Cortex of kidney (tissue), 1 donor: ENCODE measurements at places on chromosomes 3 and 15.

DNA sequence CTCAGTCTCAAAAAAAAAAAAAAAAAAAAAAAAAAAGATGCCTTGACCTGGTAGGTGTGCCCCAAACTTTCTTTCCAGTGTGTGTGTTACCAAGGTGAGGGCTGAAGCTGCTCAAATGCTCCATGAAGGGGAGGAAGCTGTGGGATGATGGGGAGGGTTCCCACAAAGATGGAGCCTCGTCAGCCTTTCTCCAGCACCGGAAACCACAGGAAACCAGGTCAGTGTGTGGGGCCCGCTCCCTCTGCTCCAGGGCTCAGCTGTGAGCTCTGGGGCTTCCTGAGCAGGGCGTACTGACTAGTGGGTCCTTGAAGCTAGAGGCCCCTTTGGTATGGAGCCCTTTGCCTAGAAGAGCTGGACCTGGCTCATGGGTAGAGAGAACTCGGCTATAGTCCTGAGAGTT, 681 bp upstream of the IL17RE start:
- no peak for DNase-seq

GRCh38 chr3:128063865-128064264, 11.6 kb downstream of the SEC61A1 start:
- no peak for DNase-seq

DNA sequence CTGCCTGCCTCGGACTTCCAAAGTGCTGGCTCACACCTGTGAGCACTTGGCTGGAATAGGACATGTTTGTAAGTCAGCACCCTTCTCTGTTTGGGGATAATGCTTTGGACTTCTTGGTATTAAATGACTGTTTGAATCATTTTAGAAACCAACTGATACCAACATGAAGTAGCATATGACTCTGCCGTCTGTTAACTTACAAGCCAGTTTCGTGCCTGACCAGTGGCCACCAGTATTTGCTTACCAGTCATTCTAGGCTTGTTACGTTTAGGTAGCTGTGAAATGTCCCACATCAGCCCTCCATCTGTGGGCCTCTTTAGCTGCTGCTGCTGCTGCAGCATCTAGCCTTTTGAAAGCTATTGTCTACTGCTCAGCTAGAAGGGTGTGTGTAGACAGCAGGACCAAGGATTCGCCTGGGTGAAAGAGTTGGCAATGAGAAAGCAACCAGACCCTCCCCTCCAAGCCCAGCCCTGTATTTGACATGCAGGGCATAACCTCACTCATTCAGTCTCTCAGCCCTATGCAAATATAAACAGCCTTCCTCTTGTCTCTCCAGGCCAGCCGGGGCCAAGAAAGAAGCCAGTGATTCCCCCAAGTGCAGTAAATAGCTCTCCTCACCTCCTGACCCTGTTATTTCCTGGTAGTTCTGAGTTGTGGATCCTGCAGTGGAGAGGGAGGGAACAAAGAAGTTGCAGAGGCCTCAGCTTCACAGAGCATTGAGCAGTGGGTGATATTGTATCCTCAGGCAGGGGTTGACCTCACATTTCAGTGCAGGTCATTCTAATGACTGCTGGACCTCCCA, 51.0 kb downstream of the NKIRAS1 start:
- DNase-seq, result no peak

- no peak for DNase-seq
Measured at GRCh38 chr3:131314318-131314717, 67.3 kb upstream of the NUDT16 start.

GRCh38 chr15:94312946-94313345, 81.6 kb downstream of the MCTP2 start:
- no peak for DNase-seq

DNA sequence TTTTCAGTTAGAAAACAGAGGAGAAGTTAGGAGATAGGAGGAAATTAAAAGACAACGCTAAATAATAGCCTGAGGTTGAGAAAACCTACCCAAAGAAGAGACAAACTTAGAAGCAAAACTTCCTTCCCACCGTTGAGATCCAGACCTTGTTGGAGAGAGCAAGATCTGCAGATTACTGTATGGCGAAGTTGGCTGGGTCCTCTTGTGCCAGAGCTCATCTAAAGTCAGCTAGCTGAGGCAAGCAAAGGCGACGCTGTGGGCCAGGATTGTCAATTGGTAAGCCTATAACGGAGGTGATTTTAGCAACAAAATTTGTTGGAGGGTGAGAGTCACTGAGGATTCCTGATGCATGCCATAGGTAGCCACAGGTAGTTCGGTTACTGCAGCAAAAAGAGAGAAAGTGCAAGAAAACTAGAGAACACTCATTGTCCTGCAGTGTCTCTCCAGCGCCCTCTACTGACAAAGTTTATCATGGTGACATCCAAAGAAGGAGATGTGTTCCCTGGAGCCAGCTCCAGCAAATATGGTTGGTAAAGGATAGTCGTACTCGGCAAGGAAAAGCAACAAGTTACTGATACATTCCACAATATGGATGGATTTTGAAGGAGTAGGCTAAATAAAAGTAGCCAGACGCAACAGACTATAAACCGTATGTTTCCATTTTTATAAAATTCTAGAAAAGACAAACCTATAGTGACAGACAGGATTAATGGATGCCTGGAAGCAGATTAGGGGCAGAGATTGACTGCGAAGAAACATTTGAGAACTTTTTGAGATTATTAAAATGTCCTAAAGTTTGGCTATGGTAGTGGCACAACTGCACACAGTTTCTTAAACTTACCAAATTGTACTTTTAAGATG, 9.8 kb upstream of the OR5K4 start:
- no peak for DNase-seq

- no peak for DNase-seq
Measured at GRCh38 chr3:55888282-55888885, 401.3 kb upstream of the WNT5A start.

- no peak for DNase-seq
Measured at GRCh38 chr3:53044711-53045517, 959 bp downstream of the SFMBT1 start.

DNA sequence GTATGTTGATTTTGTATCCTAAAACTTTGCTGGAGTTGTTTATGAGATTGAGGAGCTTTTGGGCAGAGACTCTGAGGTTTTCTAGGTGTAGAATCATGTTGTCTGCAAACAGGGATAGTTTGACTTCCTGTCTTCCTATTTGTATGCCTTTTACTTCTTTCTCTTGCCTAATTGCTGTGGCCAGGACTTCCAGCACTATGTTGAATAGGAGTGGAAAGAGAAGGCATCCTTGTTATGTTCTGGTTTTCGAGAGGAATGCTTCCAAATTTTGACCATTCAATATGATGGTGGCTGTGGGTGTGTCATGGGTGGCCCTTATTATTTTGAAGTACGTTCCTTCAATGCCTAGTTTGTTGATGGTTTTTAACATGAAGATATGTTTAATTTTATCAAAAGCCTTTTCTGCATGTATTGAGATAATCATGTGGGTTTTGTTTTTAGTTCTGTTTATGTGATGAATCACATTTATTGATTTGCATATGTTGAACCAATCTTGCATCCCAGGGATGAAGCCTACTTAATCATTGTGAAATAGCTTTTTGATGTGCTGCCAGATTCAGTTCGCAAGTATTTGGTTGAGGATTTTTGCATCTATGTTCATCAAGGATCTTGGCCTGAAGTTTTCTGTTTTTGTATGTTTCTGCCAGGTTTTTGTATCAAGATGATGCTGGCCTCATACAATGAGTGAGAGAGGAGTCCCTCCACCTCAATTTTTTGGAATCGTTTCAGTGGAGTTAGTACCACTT, 188.1 kb downstream of the MINAR1 start:
- DNase-seq, result no peak

DNA sequence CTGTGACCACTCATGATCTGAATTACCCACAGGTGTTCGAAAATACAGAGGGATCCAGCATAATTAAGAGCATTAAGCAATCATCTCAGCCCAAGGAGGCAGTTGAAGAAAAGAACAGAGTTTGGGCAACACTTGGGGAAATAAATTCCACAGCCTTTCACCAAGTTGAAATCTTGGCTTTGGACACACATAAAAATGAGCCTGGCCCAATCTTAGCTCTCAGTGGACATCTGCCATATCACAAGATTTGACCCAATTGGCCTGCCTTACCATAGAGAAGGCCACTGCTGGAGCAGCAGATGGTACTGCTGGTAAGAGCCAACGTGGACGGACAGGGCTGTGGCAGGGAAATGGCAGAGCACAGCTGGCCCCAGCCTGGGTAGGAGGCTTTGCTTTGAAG, 13.0 kb downstream of the FOXP1 start:
- DNase-seq, result no peak

DNA sequence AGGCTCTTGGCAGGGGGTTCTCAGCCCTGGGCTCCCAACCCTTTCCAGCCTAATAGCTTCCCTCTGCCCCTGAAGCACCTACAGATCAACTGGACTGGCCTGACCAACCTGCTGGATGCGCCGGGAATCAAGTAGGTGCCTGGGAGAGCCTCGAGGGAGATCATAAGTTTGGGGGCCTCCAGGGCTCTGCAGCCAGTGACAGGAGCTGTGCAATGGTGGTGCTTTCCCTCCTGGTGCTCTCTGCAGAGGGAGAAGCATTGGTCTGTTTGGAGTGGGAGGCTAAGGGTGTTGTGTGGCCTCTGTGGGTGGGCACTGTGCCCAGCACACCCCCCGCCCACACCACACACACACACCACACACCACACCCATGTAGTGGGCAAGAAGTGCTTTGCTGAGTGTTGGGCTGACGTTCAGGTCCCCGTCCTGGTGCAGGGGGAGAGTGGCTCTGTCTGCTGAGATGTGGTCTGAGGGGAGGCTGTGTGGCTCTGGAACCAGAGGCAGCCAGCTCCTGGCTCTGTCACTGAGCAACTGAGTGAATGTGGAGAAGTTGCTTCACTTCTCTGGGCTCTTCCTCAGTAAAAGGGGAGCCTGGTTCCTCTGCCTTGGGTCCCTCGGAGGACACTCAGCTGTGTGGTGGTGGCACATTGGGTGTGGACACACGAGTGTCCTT, 26.3 kb downstream of the ESYT3 start:
- no peak for DNase-seq
